Testis (tissue), 5 donors: ENCODE measurements at places on chromosomes 4 and X. TPM values are rescaled to one million over a fixed set of nuclear protein-coding genes. Genes with fewer than 3 reads are reported as not detected.

The MAGEA9B gene
- total RNA-seq, result 24.6 TPM

The TRO gene
- total RNA-seq, result 31.2 TPM

The PRICKLE3 gene
- total RNA-seq, result 6.1 TPM

The SOWAHB gene
- 0.12 TPM for total RNA-seq

DNA sequence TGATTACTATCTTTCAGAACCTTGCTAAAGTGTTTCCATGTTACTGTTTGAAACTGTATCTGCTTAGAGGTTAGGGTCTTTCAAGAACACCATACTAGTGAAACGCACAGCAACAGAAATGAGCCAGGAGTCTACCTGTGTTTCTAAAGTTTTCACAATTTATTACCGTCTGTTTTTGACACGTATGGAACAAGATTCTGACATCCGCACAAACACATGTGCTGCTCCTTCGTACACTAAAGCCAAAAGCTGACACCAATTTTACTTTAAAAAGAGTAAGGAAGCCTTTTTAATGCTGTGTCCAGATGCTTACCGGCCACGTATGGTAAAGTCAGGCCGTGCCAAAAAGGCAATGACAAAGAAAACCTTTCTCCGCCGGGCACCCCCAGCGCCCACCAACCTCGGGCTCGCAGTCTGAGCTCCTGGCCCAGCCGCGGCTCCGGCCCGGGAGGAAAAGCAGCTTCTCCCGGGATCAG is 532 bp downstream of the RPS4X start:
- peak overlapping the region; percentile 60 for H3K4me3 ChIP-seq
- peak overlapping the region; percentile 80 for H3K27ac ChIP-seq
- no peaks in the 10 kb centered on the region for H3K36me3 ChIP-seq
- H3K27me3 ChIP-seq, result no peaks in the 10 kb centered on the region
- DNase-seq, result peak; percentile 21

- H3K27me3 ChIP-seq, result no peaks in the 10 kb centered on the region
- no peaks in the 10 kb centered on the region for H3K36me3 ChIP-seq
Measured at GRCh38 chr4:84389406-84389805, 109.7 kb downstream of the NKX6-1 start.

DNA sequence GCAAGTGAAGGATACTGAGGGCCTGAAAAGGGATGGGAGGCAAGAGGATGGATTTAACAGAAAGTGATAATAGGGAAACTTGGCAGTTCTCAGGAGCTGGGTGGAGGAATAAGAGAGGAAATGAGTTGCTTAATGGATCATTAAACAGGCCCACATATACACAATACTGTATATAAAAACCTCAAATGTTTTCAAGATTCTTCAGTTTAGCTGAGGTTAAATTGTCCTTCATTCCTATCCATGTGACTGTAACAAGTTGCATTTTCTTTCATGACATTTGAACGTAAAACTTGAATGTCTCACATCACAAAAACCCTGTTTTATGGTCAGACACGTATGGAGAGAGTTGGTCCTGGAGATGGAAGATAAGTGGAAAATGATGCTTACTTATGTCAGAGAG is 76.5 kb upstream of the PLAC8 start:
- H3K27ac ChIP-seq, result no peak overlapping the region
- no peaks in the 10 kb centered on the region for H3K4me1 ChIP-seq
- H3K36me3 ChIP-seq, result no peaks in the 10 kb centered on the region
- no peak for DNase-seq
- H3K27me3 ChIP-seq, result no peaks in the 10 kb centered on the region
- no peak overlapping the region for H3K4me3 ChIP-seq

The CT55 gene
- total RNA-seq, result 5.9 TPM

GRCh38 chr4:10582059-10582686 is 102.4 kb downstream of the CLNK start:
- no peak overlapping the region for H3K27ac ChIP-seq
- no peak overlapping the region for H3K4me3 ChIP-seq
- no peaks in the 10 kb centered on the region for H3K36me3 ChIP-seq
- peaks cover 3% of the 10 kb centered on the region for H3K4me1 ChIP-seq
- H3K27me3 ChIP-seq, result no peaks in the 10 kb centered on the region

DNA sequence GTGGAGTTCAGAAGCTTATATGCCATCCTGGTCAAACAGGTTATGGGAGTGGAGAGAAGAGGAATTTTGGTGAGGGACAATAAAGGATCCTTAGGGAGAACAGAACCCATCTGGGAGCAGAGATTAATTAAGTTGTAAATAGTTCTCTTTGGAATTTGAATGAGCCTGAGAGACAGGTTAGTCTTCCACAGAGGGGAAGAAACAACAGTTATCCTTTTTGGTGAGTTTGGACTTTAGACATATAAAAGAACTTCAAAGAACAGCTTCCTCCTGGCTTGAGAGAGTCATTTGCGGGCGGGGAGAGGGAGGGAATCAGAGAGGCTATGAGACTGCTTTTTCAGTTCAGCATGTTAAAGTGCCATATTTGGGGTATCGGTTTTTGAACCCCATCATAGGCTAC is 793.3 kb upstream of the MAGEB2 start:
- H3K4me3 ChIP-seq, result no peak overlapping the region
- no peaks in the 10 kb centered on the region for H3K4me1 ChIP-seq
- no peak for DNase-seq
- H3K27ac ChIP-seq, result no peak overlapping the region

DNA sequence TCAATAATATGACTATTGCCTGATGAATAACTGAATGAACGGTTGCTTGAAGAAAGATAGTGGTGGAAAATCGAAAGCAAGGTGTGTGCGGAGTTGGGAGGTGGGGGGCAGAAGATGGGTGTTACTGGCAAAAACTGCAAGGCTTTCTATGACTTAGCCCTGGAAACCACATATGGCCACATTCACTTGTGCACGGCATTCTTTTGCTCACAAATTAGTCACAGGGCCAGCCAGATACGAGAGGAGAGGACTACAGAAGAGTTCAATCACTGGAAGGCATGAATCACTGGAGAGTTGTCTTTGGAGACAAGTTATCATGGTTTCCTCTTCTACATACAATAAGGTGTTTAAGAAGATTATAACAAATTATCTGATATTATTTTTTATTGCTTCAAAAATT is 626.5 kb upstream of the CPEB2 start:
- no peak overlapping the region for H3K4me3 ChIP-seq
- no peak for DNase-seq
- H3K27ac ChIP-seq, result no peak overlapping the region
- no peaks in the 10 kb centered on the region for H3K36me3 ChIP-seq
- H3K4me1 ChIP-seq, result no peaks in the 10 kb centered on the region
- H3K27me3 ChIP-seq, result no peaks in the 10 kb centered on the region

The P2RY8 gene
- total RNA-seq, result 0.24 TPM

The SNX25 gene
- total RNA-seq, result 50.5 TPM

The TCEAL9 gene
- 99.4 TPM for total RNA-seq
